SK-MEL-5 (cell line): ENCODE measurements at places on chromosomes 13 and 19.

GRCh38 chr19:46357846-46358583, 11.1 kb downstream of the PPP5C start:
- no peak for DNase-seq

DNA sequence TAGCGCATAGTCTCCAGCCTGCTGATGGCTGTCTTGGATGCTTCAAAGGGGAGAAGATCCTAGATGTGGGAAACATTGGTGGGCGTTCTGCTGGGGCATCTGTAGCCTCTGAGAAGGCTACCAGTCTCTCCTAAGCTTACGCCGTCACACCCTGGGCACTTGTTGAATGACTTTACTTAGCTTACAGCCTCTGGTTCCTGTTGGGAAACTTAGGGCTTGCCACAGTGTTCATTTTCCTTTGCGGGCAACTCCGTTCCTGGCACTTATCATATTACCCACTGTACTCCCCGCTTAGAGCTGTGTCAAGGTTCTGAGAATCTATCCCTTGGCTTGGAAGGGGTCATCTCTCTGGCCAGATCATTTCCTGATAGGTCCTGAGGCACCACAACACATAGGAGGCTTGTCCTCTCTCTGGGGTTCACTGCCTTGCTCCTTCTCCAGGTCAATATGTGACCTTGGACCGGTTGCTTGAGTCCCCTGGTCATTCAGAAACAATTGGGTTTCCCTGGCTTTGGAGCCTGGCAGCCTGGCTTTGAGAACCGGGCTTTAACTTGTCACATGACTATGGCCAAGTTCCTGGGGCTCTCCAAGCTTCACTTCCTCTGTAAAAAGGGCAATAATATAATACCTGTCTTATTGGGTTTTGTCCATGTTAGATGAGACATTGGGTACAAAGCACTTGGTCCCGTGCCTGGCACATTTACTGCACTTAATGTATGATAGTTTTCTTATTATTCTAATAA, 20.5 kb upstream of the ALOX5AP start:
- DNase-seq = no peak

- DNase-seq = no peak
Measured at GRCh38 chr19:37669450-37669914, 14.2 kb upstream of the ZFP30 start.

DNA sequence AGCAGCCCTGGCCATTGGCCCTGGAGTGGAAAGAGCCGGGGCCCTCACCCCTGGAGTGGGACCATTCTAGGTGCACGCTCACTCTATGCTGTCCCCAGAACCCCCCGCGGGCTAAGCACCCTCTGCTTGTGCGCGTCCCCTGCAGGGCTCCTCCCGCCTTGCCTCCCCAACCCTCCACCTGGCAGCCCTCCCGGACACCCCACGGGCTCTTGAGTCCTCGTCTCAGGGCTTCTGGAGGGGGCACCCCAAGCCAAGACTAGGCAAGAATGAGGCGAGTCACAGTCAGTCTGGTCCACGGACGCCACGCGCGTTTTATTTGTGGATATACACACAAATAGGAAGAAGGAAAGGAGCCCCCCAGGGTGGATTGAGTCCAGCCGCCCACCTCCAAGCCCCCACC, 7.0 kb upstream of the TMEM161A start:
- DNase-seq = no peak

- no peak for DNase-seq
Measured at GRCh38 chr13:21871382-21871781, 200.5 kb downstream of the FGF9 start.

DNA sequence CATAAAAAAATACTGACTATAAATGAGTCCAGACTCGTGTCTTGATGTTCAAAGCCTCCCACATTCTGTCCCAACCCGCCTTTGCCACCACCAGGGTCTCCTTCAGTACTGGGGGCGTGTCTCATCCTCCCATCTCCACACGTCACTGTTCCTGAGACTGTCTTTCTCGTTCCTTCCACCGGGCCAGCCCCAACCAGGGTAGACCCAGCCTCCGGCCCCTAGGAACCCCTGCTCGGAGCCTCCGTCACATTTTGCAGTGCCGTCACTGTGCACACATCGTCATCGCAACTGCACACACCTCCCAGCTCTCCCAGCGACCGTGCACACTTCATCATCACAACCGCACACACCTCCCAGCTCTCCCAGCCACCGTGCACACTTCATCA, 73.4 kb downstream of the SPACA7 start:
- no peak for DNase-seq

DNA sequence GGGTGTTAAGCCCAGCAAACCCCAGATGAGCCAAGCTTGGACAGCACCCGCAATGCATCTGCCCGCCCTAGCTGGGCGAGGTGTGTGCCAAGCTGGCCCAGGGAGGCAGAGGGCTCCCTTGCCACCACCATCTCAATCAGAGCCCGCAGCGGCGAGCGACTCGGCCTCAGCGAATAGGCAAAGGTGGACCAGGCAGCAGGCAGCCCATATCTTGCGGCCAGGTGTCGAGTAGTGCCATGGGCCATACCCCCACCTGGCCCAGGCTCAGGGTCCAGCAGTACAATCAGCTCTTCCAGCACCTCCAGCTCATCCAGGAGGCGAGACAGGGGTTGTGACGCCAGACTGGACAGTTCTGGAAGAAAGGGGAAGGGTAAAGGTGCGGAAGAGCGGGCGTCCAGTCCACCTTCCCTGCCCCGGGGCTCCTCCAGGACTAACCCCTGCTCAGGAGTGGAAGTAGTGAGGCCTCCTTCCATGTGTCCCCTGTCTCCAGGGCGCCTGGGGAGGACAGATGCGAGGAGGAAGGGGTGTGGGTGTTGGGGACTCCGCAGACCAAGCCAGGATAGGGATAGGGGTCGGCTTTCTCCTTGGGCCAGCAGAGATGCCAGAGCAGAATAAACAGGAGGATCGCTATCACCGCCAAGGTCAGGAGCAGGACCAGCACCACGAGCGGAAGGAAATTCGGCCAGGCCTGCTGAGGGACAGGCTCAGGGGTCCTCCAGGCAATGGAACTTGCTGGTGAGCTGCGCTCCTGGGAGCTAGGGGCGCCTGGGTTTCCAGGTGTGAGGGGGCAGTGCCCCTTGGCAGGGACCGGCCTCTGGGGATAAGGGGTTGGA, 2.8 kb downstream of the IGFLR1 start:
- no peak for DNase-seq

- no peak for DNase-seq
Measured at GRCh38 chr19:14102756-14103155, 12.2 kb upstream of the SAMD1 start.

DNA sequence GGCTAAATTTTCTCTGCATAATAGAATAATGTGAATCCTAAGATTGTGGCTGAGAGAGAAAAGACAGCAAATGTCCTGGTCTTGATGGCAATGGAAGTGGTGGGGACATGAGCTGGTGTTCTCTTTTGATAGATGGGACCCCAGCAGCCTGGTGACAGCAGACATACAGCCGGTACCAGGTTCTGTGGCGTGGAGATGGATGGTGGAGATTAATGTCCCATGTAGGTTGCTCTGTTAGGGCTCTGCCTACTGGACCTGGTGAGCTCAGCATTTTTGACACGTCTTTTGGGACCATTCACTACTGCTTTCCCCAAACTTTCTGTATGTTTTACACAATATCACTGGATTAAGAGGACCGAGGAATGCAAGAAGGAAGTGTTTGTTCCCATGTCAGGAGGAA, 8.2 kb upstream of the SIGLEC14 start:
- DNase-seq = peak; percentile 6

DNA sequence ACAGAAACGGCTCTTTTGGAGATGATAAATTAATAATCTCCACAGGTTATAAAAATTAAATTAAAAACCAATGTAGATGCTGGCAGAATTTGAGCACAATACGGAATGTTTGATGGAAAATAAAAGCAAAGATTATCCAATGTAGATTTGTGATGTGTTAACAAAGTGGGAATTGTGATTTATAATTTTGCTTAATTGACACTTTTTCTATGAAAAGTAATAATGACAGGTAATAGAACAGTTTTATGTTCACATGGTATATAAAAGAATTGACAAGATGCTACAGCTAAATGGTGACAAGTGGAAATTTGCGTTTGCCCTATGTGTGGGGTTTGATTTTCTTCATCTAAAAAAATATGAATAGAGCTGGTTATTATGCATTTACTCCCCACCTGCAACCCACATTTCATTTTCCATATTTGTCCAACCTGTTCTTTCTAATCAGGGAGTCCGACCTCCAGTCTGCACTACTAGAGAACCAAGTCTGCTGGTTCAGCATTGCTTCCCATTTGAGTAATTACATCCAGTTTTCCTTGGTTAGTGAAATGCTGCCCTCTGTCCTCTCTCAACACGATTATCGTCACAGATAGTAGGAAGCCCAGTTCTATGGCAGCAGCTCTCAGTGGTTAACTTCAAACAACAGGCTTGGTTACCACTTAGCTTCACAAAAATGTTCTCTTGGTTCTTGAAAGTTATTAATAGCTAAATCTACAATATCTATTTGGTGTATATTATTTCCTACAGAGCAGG, 61.4 kb upstream of the SLITRK1 start:
- peak; percentile 64 for DNase-seq

DNA sequence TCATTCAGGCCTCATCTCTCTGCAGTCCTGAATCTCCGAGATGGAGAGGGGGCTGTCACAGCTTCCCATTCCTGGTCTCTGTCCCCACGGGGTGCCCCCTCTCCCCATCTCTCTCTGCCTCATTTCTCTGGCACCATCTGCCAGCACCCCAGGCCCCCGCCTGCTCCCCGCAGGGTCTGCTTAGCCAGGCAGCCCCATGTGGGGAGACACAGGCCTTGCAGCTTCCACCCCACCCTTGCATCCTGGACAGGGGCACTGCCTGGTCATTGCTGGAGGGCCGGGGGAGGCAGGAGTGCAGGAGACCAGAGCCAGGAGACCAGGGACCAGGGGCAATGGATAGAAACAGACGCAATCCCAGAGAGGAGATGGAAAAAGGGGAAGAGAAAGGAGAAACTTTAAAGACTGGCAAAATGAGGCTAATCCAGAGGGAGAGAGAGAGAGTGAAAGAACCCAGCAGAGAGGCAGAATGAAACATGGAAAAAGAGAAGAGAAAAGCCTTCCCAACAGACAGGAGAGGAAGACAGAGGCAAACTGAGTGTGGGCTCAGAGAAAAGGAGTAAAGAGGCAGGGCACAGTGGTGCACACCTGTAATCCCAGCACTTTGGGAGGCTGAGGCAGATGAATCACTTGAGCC, 8.8 kb upstream of the GIPR start:
- DNase-seq = no peak

- no peak for DNase-seq
Measured at GRCh38 chr13:99717959-99718674, 216.8 kb downstream of the TM9SF2 start.

DNA sequence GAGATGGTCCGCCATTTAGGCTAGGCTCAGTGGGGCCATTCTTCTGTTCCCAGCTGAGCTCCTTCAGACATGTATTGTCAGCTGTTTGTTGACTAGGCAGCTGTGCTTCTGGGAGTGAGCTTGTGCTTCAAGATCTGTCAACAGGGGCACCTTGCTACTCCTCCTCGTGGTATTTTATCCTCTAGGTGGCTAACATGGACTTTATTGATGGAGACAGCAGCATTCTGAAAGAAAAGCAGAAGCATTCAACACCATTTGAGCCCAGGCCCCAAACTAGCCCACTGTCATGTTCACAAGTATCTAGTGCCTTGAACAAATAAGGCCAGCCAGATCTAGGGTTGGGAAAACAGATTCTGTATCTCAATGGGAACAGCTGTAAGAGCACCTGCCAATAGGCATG, 65.9 kb downstream of the ZNF429 start:
- DNase-seq = no peak

GRCh38 chr13:101594936-101595335, 142.5 kb downstream of the ITGBL1 start:
- DNase-seq = no peak

- DNase-seq = no peak
Measured at GRCh38 chr19:9839415-9839814, 4.3 kb downstream of the PIN1 start.

DNA sequence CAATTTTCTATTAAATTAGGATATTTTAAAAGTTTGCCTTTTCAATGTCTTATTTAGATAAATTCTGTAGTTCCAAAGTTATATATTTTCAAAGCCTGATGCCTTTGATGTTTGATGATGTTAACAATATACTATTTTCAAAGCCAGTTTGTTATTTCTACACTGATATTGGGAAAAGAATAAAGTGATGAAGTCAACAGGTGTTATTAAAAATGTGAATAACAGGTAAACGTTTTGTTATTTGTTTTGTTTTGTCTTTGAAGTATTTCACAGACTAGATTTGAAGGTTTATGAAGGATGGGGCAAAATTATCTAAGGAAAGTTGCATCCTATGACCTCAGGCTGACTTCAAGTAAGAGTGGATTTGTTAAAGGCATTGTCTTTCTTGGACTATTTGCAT, 33.1 kb upstream of the ZNF420 start:
- no peak for DNase-seq

DNA sequence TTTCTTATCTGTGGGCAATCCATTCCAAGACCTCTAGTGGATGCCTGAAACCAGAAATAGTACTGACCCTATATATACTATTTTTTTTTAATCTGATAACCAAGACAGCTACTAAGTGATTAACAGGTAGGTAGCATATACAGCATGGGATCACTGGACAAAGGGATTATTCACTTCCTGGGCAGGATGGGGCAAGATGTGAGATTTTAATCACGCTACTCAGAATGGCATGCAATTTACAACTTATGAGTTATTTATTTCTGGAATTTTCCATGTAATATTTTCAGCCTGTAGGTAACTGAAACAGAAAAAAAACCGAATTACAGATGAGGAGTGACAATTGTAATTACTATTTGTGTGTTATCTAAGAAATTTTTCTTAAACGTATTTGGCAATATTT, 41.2 kb downstream of the ZIC2 start:
- DNase-seq = no peak

DNA sequence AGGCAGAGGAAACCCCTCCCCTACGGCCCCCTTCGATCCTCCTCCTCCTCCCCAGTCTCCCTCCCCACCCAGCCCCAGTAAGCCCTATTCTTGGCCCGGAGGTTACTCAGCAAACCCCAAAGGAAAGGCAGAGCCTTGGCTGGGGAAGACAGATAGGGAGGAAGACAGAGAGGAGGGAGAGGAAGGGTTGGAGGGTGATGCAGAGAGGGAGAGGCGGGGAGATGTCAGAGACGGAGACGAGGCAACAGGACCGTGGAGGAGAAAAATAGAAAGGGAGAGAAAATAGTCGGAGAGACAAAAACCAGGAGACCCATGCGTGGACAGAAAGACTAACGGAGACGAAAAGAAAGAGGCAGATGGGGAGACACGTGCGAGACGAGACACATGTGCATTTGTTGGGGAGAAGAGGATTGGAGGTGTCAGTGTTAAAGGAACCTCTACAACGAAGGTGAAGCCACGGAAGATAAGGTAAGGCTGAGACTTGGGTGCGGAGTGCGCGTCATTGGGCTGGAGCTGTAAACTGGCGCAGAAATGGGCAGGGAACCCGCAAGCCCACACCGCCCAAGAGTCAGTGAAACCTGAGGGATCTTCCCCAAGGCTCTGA, 2.9 kb downstream of the TGFB1 start:
- DNase-seq = no peak

DNA sequence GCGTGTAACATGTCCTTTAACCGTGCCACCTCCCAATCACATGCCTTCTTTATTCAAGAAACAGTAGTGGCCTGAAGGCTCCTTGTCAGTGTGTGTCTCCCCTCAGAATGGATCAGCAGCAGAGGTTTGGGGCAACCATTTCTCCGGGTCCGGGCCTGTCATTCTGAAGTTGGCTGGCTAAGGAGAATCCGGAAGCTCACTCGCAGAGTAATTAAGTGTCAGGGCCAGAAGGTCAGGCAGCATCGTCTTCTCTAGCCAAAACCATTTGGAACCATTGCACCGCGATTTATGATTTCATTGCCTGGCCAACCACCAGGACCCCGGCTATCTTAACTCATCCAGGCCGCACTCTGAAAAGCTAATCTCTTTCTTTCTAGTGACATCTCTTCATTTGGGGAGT, 550.8 kb downstream of the EFNB2 start:
- DNase-seq = no peak

GRCh38 chr13:24168979-24169378, 8.5 kb downstream of the SPATA13 start:
- no peak for DNase-seq
